Dorsolateral prefrontal cortex (tissue), 122 donors: ENCODE measurements at places on chromosomes 2 and 18.

DNA sequence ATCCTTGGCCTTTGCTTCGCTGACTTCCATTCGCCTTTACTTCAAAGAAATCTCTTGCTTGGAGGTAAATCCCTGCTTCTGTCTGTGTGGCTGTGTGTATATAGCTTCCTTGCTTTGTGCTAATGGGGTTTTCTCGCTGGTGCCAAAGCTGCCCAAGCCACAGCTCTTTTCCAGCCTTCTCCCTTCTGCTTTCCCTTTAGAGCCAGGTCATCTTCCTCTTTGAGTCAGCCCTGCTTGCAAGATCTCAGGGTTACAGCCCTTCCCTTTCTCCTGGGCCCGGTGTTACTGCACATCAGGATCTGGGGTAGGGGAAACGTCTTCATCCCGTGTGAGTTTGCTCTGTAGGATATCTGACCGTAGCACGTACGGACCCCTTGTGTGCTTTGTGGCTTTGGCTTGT is 19.1 kb downstream of the EIF4E2 start:
- no peak for DNase-seq

DNA sequence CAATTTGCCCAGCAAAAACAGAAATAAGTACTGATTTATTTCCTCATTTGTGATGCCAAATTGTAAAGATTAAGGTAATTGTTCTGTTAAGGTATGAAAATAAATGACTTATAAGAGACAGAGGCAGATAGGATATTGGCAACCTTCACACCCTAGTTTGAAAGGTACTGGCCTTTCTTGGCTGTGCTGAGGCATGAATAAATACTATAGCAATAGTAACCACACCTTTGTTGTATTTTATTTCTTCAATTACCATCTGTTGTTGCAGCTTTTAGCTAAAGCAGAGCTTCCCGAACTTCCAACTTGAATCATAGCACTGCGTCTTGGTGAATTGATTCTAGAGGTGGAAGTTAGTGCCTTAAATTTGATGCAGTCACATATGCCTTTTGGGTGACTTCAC is 55.9 kb downstream of the FMNL2 start:
- DNase-seq: no peak

GRCh38 chr2:241844831-241845578 is 13.7 kb downstream of the PDCD1 start:
- DNase-seq: no peak

- DNase-seq: no peak
Observed at GRCh38 chr2:73870084-73870483, 22.7 kb upstream of the ACTG2 start.

DNA sequence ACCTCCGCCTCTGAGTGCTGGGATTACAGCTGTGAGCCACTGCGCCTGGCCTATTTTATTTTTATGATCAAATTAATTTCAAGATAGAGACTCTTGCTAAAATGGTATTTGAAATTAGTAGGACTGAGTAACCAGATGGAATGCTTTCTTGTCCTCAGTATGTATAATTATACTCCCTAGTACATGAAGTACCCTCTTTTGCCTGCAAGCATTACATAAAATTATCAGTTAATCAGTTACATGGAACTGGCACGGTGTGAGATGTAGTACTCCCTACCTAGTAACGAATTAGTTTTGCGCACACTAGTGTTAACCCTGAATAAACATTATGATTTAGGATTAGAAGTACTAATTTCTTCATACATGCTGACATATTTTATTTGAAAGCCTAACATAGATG is 41.6 kb downstream of the RBBP8 start:
- DNase-seq: no peak

- no peak for DNase-seq
Observed at GRCh38 chr2:229243890-229244560, 27.1 kb downstream of the PID1 start.

DNA sequence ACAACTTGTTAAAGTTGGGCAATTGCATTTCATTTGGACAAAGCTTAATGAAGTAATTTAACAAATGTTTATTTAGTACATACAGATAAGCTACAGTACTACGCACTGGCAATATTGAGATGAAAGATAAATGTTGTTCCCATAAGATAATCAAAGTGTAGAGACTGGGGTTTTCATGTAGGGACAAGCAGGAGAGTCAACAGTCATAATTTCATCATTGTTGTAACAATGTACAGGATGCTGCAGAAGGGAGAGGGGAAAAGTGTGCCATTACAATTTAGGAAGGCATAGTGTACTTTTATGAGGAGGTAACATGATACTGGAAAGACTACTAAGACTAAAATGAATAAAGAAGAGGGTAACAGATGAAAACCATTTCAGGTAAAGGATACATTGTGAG is 441.6 kb downstream of the ERBB4 start:
- no peak for DNase-seq
